ENCODE measurements at places on chromosomes 1 and 21. TPM values are rescaled to one million over a fixed set of nuclear protein-coding genes. Genes with fewer than 3 reads are reported as not detected.

DNA sequence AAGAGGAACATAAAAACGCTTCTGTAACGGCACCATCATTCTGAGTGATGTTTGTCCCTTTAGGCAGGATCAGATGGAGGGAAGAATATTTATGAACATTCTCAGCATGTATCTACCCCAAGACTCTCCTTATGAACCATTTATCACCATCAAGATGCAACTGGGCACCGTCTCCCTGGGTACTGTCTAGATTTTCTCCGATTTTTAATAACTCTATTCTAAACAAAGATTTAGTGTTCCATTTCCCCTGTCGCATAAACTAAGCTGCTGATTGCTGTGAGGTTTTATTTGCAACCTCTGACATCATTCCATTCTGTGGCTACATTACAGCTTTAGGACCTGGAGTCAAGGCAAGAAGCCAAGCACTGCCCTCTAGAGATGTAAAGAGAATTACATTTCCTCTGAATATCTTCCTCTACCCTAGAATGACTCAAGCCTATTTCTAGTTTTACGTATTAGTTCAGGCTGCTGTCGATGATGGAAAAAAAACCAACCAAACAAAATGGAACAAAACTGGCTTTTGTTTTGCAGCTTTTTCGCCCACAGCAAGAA lies 130.1 kb upstream of the MAP1LC3C start:
- DNase-seq, result no peak

The USP24 gene
- 33.1 TPM for total RNA-seq

DNA sequence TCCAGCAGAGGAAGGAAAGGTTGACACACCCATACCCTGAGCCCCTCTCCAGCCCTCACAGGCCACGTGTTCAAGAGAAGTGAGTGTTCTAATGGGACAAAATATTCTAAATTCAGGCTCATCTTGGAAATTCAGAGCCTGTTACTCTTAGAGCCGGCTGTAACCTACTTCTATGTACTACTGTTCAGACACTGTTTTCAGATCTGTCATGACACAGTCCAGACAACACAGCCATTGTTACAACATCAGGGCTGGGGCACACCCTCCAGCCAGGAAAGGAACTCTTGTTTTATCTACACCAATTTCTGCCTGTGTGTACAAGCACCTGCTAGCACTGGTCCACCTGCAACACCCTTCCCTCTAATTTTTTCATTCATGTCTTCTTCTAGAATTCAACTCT lies 145.4 kb upstream of the C8B start:
- no peak for DNase-seq

The CNR2 gene
- not detected for total RNA-seq

- no peak for DNase-seq
Measured at GRCh38 chr1:11352816-11353799, 80.1 kb downstream of the UBIAD1 start.

The OR14K1 gene
- not detected for total RNA-seq

DNA sequence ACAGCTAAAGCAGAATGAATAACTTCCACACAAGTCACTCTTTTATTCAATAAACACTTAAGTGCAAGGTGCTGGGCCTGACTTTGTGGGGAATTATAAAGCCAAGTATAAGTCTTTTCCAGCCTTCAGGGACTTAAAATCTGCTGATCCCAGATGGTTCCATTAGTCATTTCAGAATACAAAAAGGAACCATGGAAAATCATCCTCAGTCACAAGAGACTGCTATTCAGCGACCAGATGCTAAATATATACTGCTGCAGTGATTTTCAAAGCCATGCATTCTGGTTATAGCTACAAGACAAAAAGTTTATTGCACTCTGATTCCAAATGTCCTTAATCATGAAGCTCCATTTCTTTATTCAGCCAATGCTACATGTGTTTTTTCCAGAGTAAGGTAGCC lies 25.7 kb downstream of the GLMN start:
- no peak for DNase-seq

The GJB3 gene
- not detected for total RNA-seq

GRCh38 chr1:208528578-208529240 lies 284.5 kb upstream of the PLXNA2 start:
- DNase-seq, result no peak

The TDRD10 gene
- total RNA-seq, result 1.9 TPM

DNA sequence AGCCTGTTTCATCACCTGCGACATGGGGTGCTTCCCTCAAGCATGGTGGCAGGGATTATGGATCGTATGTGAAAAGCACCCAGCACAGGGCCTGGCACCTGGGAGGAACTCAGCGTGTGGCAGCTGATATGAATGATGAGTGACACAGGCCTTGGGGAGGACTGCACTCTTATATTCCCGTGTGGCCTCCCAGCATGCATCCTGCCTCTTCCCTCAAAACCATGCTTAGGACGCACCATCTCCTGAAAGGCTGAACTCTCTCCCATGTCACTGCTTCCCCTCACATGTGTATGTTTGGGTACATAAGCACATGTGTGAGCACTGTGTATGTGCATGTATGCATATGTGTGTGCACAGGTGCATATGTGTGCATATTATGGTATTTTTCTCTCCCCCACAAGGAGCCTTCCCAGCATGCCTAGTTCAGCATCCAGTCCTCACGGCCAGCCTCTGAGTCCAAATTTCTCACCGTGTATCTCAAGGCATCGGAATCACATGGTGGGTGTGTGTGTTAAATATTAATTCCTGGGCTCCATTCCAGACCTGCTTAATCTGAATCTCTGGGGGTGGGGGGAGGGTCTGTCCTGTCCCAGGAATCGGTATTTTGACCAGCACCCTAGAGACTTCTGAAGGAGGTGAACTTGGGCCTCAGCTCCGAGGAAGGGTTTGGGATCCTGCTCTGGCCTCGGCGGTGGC lies 12.8 kb downstream of the MYOM3 start:
- DNase-seq, result no peak

DNA sequence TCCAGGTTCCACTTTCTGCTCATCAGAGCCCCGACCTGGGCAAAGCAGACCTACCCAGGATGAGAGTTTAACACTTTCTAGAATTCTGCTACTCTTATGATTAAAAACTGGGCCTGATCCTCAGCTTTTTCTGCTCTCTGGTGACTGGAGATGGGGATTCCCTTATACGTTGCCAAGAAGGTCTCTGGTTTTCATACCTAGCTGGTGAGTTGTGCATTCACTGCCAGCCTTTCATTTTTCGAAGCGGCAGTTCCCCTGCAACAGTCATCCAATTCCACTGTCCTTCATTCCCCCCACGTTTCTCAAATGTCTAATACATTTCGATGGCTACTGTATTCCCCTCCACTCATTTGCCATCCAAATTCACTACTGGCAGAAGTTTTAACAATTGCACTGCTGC lies 135.3 kb downstream of the ADSS2 start:
- DNase-seq, result no peak

The ANGPTL3 gene
- not detected for total RNA-seq

The TSPAN2 gene
- total RNA-seq, result 6.2 TPM

- DNase-seq, result no peak
Measured at GRCh38 chr1:11606775-11607174, 47.5 kb downstream of the FBXO2 start.

DNA sequence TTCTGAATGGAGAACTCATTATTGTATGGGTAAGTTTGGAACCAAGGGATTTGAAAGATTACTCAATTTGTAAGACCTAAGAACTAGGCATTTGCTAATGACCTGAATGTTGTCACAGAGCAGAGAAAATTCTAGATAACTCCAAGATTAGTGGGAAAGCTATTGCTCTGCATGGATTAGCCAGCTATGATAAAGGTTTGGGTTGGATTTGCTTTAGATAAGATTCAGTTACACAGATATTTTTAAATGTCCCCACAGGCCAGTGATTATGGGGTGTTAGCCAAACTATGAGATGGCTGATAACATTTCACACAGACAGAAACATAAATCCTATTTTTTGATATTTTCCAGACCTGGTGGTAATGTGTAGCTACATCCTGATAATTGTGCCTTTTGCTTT lies 88.2 kb downstream of the NTPCR start:
- DNase-seq, result no peak

- DNase-seq, result no peak
Measured at GRCh38 chr1:245879091-245879490, 628.0 kb downstream of the SMYD3 start.

GRCh38 chr1:45325851-45326506 lies 716 bp upstream of the HPDL start:
- DNase-seq, result no peak

- DNase-seq, result no peak
Measured at GRCh38 chr1:5477716-5478115, 514.5 kb downstream of the NPHP4 start.

- no peak for DNase-seq
Measured at GRCh38 chr1:155966135-155966534, 12.2 kb downstream of the ARHGEF2 start.

DNA sequence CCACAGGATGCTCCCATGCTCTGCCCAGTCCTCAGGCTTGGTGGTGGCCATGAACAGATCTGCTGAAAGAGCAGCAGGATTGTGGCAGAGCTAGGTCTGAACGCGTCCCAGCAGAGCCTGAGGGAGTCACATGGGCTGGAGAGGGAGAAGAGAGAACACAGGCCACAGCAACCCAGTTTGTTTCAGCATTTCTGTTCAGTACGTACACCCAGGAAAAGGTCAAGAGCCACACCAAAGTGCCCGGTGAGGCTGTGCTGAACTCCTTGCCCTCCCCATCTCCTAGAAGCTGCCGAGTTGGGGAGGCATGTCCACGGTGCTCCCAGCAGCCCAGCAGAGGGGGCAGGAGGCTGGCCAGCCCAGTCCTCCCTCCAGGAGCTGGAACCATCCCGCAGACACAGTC lies 5.5 kb downstream of the PKP1 start:
- no peak for DNase-seq

GRCh38 chr1:101284021-101284420 lies 47.2 kb downstream of the S1PR1 start:
- DNase-seq, result no peak

- no peak for DNase-seq
Measured at GRCh38 chr1:158752155-158752712, 2.3 kb upstream of the OR6K6 start.

DNA sequence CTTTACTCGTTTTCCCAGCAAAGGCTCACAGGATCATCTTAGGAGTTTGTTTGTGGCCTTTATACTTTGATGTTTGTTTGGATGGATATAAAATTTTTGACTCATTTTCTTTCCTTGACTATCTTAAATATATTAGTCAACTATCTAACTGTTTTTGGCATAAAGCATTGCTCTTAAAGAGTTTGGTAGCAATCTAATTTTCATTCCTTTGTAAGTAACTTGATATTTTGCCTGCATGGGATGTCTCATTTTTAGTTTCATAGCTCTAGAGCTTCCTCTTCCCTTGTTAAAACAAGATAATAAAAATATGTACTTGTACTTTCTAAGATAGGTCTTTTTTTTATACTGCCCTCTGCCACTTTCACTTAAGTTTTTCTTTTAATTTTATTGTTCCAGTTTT lies 161.9 kb downstream of the MAGI3 start:
- DNase-seq, result no peak

GRCh38 chr1:190067592-190067991 lies 410.1 kb downstream of the BRINP3 start:
- no peak for DNase-seq

Data from left ventricle myocardium superior (tissue), 1 donor.